Cortex of kidney (tissue), 1 donor: ENCODE measurements at places on chromosomes 16 and 17.

DNA sequence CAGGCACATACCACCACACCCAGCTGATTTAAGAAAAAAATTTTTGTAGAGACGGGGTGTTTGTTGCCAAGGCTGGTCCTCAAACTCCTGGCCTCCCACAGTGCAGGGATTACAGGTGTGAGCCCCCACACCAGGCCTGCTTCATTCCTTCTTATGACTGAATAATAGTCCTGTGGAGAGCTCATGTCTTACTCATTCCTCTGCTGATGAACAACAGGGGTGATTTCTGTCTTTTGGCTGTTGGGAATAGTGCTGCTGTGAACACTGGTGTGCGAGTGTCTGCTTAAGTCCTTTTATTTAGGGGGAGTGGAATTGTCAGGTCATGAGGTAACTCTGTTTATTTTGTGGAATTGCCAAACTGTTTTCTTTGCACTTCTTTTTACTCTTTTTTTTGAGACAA, 2.7 kb upstream of the CTRB1 start:
- no peak for DNase-seq

DNA sequence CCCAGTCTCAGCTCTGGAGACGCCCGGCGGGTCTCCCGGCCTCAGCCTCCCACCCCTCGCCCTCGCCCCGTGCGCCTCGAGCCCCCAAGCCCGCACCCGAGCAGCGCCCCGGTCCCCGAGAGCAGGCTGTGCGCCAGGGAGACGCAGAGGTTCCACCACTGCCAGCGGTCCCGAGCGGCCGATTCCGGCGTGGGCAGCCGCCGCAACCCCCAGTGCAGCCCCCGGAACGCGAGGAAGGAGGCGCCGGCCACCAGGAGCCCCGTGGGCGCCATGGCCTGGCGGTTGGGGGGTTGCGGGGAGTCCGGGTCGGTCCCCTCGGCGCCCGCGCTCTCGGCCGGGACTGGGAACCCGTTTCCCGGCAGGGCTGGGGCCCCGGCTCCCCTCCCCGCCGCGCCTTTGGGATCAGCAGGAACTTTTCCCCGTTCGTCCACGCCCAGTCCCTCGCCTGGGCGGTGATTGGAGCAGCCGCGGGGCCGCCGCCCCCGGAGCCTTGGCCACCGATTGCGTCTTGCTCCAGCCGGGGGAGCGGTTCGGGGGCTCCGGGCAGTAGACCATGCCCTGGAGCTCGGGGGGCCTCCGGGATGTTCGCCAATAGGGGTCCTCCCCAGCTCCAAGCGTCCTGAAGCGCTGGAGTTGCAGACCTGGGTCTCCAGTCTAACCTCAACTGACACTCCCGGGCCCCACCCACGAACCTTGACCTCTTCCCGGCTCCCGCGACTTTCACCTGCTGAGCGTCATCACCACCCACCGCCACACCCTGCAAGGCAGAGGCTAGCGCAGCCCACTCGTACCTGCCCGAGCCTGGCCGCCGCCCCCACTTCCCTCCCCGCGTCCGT, at the start of gene TLCD2:
TSS of gene TLCD2 (minus strand) at position 407 of the 836 bp plus-strand sequence. CDS start at position 272, 135 bp downstream.
- DNase-seq: no peak

GRCh38 chr17:38460082-38460715, 31.9 kb downstream of the ARHGAP23 start:
- DNase-seq: no peak

DNA sequence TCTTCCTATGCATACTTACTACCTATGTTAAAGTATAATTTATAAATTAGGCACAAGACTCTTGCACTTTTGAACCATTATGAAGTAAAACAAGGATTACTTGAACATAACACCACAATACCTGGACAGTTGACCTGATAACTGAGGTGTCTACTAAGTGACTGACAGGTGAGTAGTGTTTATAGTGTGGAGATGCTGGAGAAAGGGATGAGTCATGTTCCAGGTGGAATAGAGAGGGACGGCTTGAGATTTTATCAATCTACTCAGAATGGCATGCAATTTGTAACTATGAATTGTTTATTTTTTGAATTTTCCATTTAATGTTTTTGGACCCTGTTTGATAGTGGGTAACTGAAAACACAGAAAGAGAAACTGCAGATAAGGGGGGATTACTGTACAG, 287.6 kb downstream of the MAP2K6 start:
- DNase-seq: no peak

GRCh38 chr16:56946767-56947603, 14.8 kb upstream of the CETP start:
- DNase-seq: no peak

DNA sequence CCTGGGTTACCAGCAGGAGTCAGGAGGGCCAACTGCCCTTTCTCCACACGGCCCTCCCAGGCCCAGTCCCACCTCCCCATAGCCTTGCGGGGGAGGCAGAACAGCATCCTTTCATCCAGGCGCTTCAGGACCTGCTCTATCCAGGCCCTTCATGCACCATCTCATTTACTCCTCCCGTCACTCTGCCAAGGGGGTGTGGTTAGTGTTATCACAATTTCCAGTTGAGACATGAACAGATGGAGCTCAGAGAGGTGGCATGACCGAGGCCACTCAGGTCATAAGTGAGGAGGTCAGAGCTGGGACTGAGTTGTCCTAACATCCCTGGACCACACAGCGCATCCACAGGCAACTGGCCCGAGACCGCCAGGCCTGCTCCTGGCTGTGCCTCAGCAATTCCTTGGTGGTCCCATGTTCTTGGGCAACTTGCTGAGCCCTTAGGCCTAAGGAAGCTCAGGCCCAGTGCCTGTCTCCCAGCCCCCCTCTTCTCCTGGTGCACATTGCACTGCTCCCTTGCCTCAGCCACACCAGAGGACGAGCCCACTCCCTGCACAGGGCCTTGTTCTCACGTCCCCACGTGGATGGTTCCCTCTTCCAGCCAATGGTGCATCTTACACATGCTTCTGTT, 23.8 kb downstream of the C17orf100 start:
- no peak for DNase-seq

- DNase-seq: no peak
Observed at GRCh38 chr17:74010903-74011302, 192.6 kb upstream of the RPL38 start.

DNA sequence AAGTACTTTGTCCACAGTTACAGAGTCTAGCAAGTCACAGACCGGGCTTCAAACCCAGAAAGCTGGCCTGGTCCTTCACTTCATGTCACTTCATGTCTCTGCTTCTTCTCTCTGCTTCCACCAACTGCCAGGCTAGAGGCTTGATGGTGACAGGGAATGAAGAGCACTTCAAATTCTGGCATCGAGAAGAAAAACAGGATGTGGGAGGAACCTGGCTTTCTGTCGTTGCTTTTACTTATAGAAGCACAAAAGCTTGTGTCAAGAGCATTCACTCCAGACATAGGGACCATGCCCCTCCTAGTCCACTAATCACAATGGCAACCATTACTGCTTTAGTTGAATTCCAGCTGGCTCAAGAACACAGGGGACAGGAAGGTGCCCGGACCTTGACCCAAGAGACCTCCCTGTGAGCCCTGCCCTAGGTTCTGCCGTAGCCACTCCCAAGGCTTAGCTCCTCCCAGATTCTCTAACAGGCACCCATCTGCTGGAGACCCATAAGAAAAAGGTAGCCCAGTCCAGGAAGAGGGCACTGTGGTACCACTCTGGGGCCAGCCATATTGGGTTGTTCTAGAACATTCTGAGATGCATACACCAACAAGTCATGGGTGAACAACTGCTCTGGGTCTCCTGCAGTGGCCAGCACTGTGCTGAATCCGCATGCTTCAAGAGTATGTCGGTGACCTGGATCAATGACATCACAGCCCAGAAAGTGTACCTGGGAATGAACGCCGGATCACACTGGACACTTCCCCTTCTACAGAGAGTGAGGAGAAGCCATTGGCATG, 181.8 kb downstream of the C16orf95 start:
- no peak for DNase-seq

- no peak for DNase-seq
Observed at GRCh38 chr16:87801679-87802259, 36.0 kb upstream of the KLHDC4 start.

GRCh38 chr17:2962236-2962635, 101.2 kb downstream of the OR1D5 start:
- no peak for DNase-seq

DNA sequence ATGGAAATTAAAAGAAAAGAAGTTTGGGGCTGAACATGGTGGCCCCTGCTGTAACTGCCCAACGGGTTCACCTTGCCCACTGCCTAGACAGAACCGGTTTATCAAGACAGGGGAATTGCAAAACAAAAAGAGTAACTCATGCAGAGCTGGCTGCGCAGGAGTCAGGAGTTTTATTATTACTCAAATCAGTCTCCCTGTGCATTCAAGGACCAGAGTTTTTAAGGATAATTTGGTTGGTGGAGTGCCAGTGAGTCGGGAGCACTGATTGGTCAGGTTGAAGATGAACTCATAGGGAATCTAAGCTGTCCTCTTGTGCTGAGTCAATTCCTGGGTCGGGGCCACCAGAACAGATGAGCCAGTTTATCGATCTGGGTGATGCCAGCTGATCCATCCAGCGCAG, 4.4 kb upstream of the SCPEP1 start:
- no peak for DNase-seq

GRCh38 chr16:84329843-84330684, 35.4 kb downstream of the WFDC1 start:
- DNase-seq: no peak

- no peak for DNase-seq
Observed at GRCh38 chr16:80259290-80259805, 281.4 kb upstream of the DYNLRB2 start.

DNA sequence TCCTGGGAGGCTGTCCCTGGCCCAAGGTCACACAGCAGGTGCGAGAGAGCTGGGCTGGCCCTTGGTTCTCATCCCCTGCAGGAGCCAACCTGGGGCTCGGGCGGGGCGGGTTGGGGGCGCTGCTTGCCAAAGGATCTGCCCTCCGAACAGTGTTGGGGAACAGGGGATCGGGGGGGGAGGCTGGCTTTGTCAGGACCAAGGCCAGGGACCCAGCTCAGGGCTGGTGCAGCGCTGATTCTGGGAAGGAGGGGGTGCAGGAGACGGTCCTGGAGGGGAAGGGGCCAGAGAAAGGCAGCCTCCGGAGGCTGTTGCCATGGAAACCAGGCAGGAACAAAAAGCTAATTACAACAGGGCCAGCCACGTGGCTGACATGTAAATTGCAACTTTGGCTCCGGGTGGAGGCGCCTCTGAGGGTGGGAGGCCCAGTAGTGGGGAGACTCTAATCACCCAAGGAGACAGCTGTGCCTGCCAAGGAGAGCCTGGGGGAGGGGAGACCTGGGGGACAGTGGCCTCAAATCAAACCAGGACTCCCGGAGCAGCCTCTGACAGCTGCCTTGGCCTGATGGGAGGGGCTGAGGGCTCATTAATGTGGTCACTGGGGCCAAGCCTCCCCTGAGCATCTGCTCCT, 1.3 kb downstream of the TUBB3 start:
- DNase-seq: no peak

GRCh38 chr16:50371036-50371716, 2.4 kb upstream of the BRD7 start:
- DNase-seq: no peak

DNA sequence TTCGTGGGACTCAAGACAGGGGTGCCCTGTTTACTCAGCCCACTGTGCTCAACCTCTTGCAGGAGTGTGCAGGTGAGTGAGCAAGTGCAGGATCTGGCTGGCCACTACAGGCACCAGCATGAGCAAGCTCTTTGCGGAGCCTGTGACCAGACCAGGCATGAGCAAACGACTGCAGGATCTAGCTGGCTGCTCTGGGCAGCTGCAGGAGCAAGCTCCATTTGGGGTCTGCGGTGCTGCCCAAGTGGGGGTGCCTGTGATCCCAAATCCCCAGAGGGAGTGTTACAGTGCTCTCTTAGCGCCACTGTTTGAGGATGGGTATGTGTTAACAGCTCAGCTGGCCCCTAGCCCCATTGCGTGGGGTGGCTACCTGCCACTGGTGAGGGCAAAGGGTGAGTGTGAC, 2.4 kb downstream of the USP6 start:
- DNase-seq: no peak

- DNase-seq: no peak
Observed at GRCh38 chr16:66961065-66961744, at the start of gene CES3. Gene CES3 (plus strand): TSS chr16:66961266. CDS start chr16:66961308, 42 bp downstream.

DNA sequence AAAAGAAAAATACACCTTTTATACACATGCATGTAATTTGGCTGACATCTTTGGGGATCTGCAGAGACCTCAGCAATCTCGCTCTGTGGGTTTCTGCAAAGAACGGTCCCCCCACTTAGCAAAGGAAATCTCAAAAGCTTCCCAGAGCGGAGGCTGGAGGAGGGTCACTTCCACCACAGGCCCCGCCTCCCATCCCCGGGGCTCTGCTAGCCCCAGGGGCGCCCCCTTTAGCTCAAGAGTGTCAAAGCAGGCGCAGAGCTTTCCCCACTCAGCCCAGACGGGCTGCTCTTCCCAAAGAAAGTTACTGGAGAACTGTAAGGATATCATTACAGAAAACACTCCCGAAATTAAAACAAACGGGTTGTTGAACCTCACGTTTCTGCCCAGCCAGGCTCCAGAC, 11.4 kb downstream of the SLC13A5 start:
- DNase-seq: no peak

GRCh38 chr16:88769617-88770460, 15.2 kb downstream of the PIEZO1 start:
- DNase-seq: no peak

GRCh38 chr16:14579266-14579665, 50.8 kb downstream of the PARN start:
- DNase-seq: no peak

DNA sequence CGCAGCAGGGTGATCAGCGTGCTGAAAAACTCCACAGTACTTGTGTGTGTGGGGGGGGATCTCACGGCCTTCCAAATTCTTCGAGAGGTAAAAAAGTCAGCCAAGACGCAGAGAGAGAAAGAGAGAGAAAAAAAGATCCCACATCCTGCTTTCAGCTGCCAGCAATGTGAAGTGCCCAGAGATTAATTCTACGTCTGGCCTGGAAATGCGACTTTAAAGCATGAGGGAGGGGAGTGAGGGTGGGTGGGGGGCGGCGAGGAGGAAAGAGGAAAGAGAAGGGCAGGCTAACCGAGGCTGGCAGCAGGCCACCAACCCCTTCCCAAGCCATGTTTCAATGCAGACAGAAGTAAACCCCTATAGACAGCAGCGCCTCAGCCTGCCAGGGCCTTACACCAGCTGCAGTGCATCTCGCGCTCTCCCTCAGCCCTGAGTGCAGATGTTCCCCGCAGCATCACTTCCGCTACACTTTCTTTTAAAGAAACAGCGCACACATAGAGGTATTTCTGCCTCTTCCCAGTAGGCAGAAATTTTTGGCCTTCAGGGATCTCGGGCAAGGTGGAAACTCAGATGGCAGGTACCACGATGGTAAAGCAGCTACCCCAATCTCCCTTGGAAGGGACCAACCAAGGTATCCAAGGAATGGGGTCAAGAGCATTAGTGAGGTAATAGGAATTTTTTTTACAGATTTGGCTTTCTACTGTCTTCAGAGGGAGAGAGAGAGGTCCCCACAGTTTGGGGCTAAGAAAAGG, 87.8 kb downstream of the SMG6 start:
- DNase-seq: no peak

- DNase-seq: no peak
Observed at GRCh38 chr17:76063875-76064546, 8.3 kb downstream of the SRP68 start.
